ENCODE measurements at places on chromosomes 4 and X. TPM values are rescaled to one million over a fixed set of nuclear protein-coding genes. Genes with fewer than 3 reads are reported as not detected.

SPARCL1 gene
- total RNA-seq = 385 TPM

CPEB2 gene
- 17.1 TPM for total RNA-seq

HTR2C gene
- total RNA-seq = not detected

ZNF185 gene
- total RNA-seq = 5.3 TPM

SHROOM4 gene
- total RNA-seq = 30.6 TPM
